ENCODE measurements at places on chromosomes 5 and 9.

GRCh38 chr5:164191240-164191639 is 685.8 kb downstream of the MAT2B start:
- DNase-seq = no peak

DNA sequence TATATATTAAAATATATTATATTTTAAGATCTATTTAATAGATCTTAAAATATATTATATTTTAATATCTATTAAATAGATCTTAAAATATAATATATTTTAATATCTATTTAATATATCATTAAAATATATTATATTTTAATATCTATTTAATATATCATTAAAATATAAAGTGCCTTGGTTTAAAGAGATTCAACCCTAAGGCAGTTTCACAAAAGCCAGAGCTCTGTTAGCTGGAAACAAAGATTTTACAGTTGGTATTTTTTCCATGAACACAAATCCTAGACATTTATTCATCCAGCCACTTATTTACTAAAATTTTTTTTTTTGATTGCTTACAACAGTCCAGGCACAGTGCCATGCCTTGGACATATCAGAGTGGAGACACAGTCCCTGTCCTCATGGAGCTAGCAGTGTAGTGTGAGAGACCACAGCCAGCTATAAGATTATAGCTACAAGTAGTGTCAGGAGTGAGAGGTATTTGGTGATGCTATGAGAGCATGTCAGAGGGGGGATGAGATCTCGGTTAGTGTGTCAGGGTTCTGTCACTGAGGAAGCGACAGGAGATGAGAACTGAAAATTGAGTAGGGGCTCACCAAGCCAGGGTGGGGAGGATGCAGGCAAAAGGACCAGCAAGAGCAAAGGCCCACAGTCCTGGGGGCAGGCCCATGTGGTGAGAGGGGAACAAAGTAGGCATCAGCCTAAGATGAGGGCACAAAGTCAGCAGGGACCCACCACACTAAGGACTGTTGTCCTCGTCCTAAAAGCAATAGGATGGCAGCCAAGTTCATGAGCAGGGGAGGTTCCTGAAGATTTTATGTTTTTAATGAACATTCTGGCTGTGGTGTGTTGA is 74.5 kb downstream of the FBXO38 start:
- no peak for DNase-seq

- no peak for DNase-seq
Observed at GRCh38 chr5:78004559-78004958, 228.4 kb upstream of the TBCA start.

DNA sequence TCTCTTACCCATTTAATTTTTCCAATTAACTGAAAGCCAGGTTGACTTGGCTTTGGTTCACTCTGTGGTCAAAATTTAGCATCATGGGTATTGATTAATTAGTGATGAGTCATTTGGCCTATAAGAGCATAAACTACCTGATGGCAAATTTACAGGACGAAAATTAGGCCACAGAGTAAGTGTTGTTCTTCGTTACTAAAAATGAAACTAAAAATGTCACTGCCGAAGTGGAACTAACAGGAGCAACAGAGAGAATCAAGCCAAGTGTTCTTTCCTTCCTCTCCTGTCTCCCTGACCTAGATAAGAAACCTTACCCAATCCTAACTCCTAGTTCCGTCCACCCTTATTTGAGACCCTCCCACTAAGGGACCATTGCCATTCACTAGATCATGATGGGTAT is 176.9 kb downstream of the RAB3C start:
- DNase-seq = no peak

DNA sequence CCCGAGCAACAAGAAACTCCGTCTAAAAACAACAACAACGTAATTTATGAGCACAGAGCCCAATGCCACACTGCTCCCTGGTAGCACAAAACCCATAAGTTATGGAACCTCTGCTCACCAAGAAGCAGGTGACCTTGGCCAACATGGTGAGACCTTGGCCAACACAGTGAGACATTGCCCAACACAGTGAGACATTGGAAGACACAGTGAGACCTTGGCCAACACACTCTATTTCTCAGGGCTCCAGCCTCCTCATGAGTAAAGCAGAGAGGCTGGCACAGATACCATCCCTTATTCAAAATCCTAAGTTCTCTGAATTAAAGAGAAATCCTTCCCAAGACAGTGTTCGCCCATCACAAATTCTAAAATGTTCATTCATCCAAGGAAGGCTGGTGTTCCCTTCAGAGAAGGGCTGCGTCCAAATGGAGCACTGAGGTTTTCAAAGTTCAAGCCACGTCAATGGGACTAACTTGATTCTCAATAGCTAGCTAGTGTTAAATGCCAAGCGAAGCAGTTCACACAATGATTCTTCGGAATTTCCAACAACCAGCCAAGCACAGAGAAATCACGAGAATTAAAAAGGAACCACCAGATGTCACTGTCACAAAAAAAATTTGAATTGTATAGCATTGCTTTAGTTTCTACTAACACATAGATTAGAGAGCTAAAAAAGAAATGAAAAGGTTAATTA is 29.5 kb downstream of the TTC39B start:
- DNase-seq = no peak

DNA sequence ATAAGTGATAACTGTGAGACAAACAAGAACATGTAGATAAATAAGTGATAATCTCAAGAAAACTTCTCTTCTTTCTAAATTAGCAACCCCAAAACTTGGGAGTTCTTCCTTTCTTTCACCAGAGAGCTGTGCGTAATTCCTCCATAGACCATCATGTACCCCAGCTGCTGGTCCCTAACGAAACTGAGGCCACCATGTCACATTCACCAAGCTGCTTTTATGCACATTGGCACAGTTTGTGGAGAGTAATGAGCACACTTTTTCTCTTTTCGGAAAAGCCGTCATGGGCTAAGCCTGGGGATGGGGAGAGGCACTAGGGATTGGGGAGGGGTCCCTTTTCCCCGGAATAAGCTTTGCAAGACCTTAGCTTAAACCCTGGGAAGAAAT is 561.4 kb downstream of the BNC2 start:
- DNase-seq = no peak

GRCh38 chr5:121954086-121954485 is 7.7 kb upstream of the SRFBP1 start:
- DNase-seq = no peak

- DNase-seq = no peak
Observed at GRCh38 chr5:9343146-9343850, 202.6 kb downstream of the SEMA5A start.

DNA sequence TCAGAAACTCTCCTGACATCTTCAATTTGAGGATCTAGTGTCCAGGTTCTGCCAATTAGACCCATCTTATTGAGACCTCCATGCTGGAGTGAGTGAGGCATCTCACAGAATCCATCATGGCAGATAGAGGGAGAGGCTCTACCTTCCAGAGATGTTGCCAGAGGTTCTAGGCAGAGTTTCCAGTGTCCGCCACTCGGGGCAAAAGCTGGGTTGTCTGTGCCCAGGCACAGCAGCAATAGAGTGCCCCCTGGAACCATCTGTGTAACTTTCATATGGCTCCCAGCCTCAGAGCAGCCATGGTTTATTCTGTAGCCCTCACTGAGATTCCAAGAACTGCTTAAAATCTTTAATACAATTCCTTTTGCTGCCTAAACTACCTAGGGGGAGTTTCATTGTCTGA is 16.6 kb upstream of the CCDC112 start:
- no peak for DNase-seq

- no peak for DNase-seq
Observed at GRCh38 chr9:88814577-88814976, 176.7 kb upstream of the S1PR3 start.

GRCh38 chr5:37825334-37825915 is 14.4 kb downstream of the GDNF start:
- no peak for DNase-seq

- DNase-seq = no peak
Observed at GRCh38 chr5:129120158-129120581, 25.6 kb downstream of the ISOC1 start.

DNA sequence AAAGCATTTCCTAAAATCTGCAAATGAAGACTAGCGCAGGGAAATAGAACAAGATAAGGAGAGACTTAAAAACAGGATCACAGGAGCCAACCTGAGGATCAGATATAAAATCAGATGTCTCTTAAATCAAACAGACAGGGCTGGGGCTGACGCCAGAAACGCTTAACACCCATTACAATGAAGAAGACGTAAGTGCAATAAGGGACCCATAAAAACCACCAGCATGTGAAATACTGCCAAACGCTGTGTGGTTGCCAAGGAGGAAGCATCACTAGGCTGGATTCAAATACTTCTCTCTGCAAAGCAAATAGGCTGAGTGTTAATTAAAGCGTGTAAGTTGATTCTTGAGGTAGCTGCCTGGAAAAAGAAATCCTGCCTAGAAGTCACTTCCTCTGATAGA is 74.4 kb upstream of the ATP10B start:
- DNase-seq = no peak

GRCh38 chr5:137693951-137694721 is 41.8 kb downstream of the KLHL3 start:
- no peak for DNase-seq

- DNase-seq = no peak
Observed at GRCh38 chr9:6471231-6471850, 58.3 kb downstream of the UHRF2 start.

DNA sequence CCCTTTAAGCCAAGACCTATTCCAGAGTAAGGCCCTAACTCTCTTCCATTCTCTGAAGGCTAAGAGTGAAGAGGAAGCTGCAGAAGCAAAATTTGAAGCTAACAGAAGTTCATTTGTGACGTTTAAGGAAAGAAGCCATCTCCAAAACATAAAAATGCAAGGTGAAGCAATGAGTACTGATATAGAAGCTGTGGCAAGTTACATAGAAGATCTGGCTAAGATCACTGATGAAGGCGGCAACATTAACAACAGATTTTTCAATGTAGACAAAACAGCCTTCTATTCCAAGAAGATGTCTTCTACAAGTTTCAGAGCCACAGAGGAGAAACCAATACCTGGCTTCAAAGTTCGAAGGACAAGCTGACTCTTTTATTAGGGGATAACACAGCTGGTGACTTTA is 1143.4 kb downstream of the CDH12 start:
- DNase-seq = no peak

DNA sequence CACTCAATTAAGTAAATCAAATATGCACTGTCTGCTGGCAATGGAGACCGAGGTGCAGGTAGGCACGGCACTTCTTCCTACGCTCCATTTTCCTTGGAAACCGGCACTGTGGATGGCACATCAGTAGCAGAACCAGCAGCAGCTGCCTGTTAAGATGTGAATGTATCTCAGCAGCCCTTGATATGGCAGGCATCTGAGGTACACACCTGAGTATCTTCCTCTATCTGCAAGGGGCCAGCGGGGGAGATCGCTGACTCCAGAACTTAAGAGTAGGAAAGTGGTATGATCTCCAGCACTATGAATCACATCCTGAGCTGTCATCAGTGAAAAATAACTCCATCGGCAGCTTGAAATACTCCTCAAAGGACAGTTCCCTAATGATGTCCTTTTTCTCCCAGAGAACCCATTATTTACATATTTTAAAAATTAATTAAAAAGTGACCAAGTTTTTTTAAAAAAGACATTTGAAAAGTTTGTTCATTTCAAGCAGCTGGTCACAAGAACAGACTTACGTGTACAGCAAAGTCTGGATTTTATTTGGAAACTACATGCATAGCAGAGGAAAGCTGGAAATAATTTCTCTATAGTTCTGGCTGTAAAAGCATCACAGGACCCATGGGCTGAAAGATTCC is 97.1 kb downstream of the ADAMTS12 start:
- no peak for DNase-seq
